ENCODE measurements at places on chromosomes 12 and 14.

DNA sequence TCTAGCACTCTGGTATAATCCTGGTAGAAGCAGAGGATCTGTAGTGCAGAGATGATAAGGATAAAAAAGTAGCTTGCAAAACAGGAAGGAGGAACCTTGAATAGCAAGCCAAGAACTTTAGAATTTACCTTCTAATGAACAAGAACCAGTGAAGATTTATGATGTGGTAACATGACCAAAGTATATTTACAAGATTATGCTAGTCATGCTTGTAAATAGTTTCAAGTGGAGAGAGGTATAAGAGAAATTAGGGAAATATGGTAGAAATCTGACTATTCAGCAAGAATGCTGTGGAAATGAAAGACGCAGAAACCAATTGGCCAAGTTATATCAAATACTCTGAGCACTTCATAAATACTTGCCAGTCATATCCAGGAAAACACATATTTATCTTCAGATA is 47.8 kb downstream of the ERGIC2 start:
- DNase-seq: no peak

GRCh38 chr14:59310633-59311032 is 122.2 kb downstream of the DAAM1 start:
- no peak for DNase-seq

- no peak for DNase-seq
Measured at GRCh38 chr12:129162805-129163204, 309.5 kb downstream of the GLT1D1 start.

GRCh38 chr12:20798554-20798953 is 12.0 kb upstream of the SLCO1B3 start:
- DNase-seq: peak; percentile 13

DNA sequence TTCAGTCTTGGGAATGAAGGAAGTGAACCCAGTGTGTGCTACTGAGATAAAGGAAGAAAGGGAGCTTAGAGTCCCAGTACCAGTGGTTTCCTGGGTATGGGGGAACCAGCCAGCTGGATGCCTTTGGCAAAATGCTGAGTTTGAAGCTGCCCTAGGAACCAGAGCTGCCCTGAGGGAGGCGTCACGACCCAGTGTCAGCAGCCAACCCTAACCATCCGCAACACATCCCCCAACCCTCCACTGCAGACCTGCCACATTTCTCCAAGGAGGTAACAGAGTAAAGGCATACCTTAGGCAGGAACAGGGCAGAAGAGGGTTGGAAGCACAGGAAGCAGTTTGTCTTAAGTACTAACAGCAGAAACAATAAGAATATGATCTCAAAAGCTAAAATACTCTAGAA is 28.6 kb downstream of the PRDM4 start:
- no peak for DNase-seq

GRCh38 chr12:105548626-105549025 is 218.1 kb downstream of the C12orf75 start:
- DNase-seq: no peak

DNA sequence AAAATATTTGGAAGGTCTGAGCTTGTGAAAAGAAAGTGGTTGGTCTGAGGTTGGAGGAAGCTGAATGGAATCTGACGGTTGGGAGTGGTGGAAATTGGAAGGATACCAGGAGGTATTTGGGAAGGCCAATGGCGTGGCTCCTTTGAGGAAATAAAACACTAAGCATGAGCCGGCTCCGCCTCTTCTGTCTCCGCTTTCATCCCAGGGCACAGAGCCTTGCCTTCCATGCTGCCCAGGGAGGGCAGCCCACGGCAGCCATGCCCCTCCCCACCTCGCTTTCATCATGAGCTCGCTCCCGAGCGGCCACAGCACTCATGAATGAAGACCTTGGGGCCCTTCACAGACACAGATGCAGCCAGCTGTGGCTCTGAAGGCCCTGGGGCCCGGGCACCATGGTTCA is 36.2 kb downstream of the HSP90AA1 start:
- no peak for DNase-seq

GRCh38 chr14:73739899-73740617 is 25.9 kb upstream of the PNMA1 start:
- no peak for DNase-seq

- DNase-seq: no peak
Measured at GRCh38 chr12:29148596-29148910, 525 bp upstream of the FAR2 start.

DNA sequence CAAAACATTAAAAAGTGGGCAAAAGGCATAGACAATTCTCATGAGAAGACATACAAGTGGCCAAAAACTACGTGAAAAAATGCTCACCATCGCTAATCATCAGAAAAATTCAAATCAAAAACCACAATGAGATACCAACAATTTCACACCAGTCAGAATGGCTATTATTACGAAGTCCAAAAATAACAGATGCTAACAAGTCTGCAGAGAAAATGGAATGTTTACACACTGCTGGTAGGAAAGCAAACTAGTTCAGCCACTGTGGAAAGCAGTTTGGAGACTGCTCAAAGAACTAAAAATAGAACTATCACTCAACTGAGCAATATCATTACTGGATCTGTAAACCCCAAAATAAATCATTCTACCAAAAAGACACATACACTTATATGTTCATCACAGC is 76.2 kb downstream of the PRKD1 start:
- no peak for DNase-seq
